ENCODE measurements at places on chromosomes 7 and 10.

GRCh38 chr7:37986908-37987330 lies 66.5 kb downstream of the EPDR1 start:
- peak; percentile 39 for DNase-seq

GRCh38 chr7:90461219-90461618 lies 8.2 kb upstream of the PTTG1IP2 start:
- DNase-seq, result no peak

GRCh38 chr7:143811-144453 lies 48.4 kb upstream of the FAM20C start:
- no peak for DNase-seq

DNA sequence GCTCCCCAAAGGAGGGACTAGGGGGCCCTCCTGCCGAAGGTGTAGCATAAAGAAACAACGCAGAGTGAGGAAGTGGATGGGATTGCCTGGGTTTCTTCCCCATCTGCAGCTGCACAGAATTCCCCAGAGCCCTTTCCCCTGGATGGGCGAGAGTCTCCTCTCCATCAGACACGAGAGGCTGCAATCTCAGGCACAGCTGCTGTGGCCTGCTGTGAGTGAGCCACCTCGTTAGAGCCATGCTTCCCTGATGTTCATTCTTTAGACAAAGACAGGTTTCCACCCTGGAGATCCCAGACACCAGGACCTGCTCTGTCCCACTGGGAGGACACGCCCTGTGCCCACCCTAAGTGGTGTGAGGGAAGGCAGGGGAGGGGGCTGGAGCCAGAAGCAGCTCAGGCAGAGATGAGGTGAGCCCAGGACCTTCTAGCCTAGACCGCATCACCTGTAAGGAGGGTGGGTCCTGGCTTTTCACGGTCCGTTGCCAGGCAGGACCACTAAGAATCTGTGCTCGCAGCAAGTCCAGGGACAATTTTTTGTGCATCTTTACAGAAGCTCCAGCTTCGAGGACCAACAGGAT lies 268.6 kb upstream of the TCERG1L start:
- DNase-seq, result no peak

DNA sequence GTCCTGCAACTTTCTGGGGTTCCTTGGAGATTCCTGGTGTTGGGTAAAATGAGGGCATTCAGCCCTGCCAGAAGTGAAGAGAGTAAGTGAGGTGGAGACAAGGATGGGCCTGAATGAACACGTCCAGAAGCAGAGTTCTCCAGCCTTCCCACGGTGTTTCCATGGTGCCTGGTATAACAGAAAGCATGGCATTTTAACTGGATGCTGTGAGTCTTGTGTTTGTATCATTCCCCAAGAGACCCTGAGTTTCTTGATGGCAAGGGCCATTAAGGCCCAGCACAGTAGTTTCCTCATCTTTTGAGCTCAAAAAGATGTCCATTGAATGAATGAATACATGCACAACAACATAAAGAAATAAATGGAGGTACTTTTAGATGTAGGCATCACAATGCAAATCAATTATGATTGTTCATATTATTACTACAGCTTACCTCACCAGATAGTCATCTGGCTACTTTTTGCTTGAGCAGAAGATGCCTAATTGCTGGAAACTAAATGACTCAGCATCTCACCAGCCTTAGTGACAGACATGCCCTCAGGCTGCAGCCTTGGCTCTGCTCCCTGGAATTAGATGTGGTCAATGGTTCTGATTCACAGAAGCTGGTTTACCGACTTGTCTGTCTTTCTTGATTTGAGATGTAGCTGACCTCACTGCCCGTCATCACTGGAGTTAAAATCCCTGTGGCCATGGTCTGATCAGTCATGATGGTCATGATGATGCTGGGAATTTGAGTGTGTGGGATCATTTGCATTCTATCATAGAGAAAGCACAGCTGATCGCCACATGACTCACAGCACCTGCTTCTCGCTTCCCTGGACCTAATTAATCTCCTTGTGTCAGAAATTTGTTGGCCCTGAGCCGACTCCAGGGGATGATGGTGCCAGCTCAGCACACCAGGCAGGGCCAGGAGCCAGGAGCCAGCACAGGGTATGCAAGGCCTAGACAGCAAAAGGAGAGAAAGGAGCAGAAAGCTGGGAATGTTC lies 83.9 kb downstream of the CXCL12 start:
- peak; percentile 32 for DNase-seq

DNA sequence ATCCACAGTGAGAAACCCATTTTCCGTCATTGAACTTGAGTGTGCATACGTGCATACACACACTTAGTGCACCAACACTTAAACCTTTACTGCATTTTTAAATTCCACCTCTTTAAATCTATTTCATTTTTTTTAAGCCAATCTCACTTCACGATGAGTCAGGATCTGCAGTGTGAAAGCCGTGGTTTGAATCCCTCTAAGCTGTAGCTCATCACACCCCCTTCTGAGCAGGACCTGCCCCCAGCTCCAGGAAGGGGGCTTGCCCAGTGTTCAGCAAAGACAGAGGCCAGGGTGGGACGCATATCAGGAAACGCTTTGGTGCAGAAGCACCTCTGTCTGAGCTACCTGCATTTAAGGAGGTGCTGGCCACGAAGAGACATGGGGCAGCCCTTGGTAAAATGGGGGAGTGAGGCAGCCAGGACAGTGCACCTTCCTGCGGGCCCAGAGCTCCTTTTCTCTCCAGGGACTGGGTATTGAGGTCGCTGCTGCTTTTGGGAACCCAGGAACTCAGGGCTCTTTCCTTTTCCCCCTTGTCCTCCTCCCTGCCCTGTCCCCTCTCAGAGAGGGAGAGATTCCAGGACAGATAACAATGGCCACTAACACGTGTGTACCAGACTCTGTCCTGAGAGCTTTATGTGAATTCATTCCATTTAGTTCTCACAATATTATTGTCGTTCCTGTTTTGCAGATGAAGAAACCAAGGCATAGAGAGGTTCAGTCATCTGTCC lies 21.7 kb downstream of the ZNF316 start:
- peak; percentile 14 for DNase-seq

GRCh38 chr7:27922907-27923641 lies 183.1 kb downstream of the TAX1BP1 start:
- peak; percentile 17 for DNase-seq

- DNase-seq, result no peak
Observed at GRCh38 chr7:134028853-134029252, 98.3 kb upstream of the LRGUK start.

DNA sequence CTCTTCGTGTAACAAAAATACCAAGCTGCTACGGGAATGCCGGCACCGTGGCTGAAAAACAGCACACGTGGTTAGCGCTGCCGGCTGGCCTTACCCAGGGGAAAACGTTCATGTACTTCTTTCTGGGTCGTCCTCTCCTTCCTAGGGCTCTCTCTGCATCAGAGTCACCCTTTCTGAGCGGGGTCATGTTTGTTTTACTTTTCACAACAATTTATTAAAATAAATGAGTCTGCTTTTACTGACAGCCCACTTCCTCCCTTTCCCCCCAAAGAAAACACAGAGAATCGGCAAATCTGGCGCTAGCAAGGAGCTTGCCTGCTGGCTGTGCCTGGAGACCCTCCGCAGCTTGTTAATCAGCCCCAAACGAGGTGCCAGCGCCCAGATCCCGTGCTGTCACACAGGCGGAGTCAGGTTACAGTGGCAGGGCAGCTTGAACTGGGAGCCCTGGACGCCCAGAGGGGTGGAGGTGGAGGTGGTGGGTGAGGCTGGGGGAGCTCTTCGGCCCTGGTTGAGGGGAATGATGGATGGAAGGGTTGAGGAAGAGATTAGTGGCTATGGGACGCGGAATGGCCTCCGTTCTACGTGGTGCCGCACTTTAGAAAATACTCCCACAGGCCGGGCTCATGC lies 162.2 kb upstream of the TNS3 start:
- peak; percentile 77 for DNase-seq

DNA sequence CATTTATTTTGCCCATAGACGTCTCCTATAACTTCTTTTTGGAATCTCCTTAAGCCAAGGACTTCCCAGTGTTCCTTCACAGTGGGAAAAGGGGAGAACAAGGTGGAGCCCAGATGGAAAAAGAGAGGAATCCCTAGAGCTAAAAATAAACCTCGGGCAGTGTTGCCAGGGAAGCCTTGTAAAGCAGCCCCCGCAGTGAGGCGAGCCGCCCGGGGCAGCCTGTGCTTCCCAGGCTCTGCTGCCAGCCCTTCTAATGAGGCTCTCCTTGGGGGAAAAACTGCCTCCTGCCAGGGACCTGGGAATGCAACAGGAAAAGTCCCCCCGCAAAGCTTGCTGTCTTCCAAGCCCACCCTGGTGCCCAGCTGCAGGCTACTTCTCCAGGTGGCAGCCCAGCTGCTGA lies 71.7 kb downstream of the SH3PXD2A start:
- DNase-seq, result no peak

DNA sequence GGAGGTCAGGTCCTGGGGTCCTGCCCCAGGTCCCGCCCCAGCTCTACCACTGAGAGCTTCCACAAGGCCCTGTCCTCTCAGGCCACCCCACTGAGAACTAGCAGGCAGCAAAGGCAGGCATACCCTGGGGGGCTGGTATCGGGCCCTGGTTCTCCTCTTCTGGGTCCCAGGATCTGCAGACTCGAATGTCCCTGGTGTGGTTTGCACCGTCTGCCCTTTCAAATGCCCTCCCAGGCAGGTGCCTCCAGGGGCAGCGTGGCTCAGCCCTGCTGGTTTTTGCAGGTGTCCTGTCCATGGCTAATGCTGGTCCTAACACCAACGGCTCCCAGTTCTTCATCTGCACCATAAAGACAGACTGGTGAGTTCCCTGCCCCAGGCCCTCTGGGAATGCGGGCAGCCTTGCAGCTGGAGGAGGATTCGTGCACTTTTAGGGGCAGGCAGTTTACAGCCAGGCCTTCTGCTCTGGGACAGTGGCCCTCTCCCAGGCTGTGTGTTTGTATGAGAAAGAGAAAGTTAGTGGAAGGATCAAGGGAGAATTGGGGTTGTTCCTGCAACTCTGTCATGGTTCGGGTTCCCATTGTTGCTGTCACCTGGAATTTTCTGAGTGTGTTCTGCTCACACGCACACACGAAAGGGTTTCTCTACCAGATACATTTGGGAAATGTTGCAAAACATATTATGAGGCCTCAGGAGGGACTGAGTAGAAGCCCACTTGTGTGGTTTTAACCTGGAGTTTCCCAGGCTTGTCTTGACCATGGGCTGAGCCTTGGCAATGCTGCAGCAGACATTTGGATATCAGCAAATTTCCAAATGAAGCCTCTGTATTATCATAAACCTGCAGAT lies 5.0 kb downstream of the PPIF start:
- DNase-seq, result no peak

DNA sequence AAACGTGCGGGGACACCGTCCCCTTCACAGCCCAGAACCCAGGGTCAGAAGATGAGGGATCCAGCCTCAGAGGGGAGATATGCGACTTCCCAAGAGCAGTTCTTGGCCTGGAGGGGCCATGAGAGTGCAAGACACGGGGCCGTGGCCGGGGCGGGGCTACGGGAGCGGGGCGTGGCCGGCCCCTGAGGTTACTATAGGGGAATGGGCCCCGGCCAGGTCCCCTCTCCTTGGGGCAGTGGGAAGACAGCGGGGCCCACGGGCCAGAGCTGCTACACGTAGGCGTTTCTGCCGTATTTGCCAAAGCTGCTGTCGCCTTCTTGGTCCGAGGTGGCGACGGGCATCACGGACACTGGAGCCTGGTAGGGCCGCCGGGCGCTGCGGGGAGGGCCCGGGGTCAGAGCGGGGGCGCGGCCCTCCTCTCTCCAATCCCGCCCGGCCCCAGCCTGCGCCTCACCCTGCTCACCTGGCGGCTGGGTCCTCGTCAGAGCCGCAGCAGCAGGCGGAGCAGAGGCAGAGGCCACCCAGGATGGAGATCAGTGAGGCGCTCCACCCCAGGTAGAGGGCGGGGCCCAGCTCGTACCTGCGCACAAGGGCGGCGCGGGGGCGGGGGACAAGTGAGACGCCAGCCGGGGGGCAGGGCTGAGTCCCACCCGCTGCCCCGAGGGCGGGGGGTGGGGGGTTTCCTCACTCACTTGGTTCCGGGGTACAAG lies 5.3 kb downstream of the CLDN15 start:
- no peak for DNase-seq

GRCh38 chr7:14850039-14850438 lies 52.5 kb downstream of the DGKB start:
- peak; percentile 44 for DNase-seq

- DNase-seq, result peak; percentile 81
Observed at GRCh38 chr7:93890041-93890463, 501 bp downstream of the TFPI2 start.

GRCh38 chr10:114653926-114654325 lies 4.1 kb downstream of the ABLIM1 start:
- no peak for DNase-seq

GRCh38 chr10:124001391-124002148 lies 91.8 kb downstream of the CHST15 start:
- DNase-seq, result no peak

DNA sequence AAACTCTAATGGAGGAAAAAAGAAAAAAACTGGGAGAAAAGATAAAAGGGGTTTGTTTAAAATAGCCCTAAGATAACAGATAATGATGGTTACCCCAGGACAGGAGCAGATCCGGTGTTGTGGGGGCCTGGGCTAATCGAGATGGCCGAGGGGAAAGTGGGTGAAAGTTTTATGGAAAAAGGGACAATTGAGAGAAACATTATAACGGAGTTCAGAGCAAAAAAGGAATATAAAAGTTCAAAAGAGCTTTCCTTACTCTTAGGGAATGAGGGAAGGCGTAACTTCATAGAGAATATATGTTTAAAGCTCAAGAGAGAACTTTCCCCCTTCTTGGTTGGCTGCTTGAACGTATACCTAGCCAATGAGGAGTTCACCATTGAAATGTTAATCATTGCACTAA lies 131.4 kb downstream of the BAMBI start:
- DNase-seq, result no peak

DNA sequence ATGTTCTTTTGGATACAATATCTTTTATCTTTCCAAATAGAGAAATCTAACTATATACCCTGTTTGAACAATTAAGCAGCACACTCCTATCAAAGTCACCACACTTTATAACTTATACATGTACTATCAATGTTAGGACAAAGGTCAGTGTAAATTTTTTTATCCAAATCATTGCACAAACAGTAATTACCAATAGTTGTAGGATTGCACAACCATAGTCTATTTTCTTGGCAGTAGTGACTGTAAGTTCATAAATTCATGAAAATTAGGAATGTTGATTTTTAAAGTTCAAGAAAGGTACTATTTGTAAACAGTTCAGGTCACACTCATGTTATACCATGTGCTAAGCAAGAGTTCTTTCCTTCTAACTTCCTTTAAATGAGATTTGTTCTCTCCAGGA lies 9.3 kb downstream of the WNT2 start:
- no peak for DNase-seq
